ENCODE measurements at places on chromosomes 4 and X. TPM values are rescaled to one million over a fixed set of nuclear protein-coding genes. Genes with fewer than 3 reads are reported as not detected.

The FRG2 gene
- polyA plus RNA-seq: not detected

DNA sequence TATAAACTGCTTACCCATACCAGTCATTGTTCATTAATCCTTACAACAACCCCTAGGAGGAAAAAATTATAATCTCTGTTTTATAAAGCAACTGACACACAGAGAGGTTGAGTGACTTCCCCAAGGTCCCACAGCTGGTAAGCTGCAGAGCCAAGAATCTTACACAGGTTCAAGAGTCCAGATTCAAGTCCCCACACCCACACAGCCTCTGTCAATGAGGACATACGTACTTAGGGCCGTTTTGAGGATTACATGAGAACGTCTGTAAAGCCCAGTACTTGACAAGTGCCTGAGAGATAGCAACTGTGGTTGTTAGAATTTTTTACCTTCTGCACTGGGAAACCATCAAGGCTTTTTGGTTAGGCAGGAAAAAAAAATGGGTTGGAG, 556 bp upstream of the SLC25A43 start:
- peak; percentile 78 for DNase-seq

- no peak for DNase-seq
These were observed 76.6 kb downstream of the ARHGAP10 start for GRCh38 chr4:147808447-147808846.

- no peak for DNase-seq
These were observed 50.9 kb downstream of the COX18 start for GRCh38 chr4:73018595-73018994.

- no peak for DNase-seq
These were observed 1034.8 kb downstream of the DMD start for GRCh38 chrX:32176510-32176909.

GRCh38 chrX:132837126-132837525, 121.3 kb downstream of the HS6ST2 start:
- no peak for DNase-seq

DNA sequence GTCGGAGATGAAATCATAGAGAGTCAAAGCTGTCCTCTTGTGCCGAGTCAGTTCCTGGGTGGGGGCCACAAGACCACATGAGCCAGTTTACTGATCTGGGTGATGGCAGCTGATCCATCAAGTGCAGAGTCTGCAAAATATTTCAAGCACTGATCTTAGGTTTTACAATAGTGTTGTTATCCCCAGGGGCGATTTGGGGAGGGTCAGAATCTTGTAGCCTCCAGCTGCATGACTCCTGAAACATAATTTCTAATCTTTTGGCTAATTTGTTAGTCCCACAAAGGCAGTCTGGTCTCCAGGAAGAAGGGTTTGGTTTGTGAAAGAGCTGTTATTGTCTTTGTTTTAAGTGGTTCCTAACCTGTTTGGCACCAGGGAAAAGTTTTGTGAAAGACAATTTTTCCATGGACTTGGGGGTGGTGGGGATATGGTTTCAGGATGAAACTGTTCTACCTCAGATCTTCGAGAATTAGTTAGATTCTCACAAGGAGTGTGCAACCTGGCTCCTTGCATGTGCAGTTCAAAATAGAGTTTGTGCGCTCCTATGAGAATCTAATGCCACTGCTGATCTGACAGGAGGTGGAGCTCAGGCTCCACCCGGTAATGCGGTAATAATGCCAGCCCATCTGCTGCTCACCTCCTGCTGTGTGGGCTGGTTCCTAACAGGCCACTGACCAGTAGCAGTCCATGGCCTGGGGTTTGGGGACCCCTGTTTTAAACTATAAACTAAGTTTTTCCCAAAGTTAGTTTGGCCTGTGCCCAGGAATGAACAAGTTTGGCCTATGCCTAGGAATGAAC, 29.2 kb downstream of the METAP1 start:
- DNase-seq: peak; percentile 55

GRCh38 chrX:274904-275475, 6.2 kb upstream of the PLCXD1 start:
- peak; percentile 58 for DNase-seq

The TBX22 gene
- polyA plus RNA-seq: 0.09 TPM

- peak; percentile 69 for DNase-seq
These were observed 40.0 kb downstream of the TMEM144 start for GRCh38 chr4:158250321-158250720.

The CYSLTR1 gene
- polyA plus RNA-seq: not detected

DNA sequence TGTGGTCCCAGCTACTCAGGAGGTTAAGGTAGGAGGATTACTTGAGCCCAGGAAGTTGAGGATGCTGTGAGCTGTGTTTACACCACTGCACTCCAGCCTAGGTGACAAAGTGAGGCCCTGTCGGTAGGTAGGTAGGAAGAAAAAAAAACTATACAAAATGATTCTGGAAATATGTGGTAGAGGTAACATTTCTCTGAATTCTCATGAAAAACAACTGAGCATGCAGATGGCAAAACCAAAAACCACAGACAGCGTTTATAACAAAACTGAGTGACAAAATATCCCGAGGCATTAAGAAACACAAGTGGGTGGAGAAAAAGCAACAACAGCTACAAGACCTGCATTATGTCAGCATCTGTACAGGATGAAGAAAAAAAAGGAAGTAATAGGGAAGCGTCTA, 211.7 kb downstream of the DLG3 start:
- no peak for DNase-seq

DNA sequence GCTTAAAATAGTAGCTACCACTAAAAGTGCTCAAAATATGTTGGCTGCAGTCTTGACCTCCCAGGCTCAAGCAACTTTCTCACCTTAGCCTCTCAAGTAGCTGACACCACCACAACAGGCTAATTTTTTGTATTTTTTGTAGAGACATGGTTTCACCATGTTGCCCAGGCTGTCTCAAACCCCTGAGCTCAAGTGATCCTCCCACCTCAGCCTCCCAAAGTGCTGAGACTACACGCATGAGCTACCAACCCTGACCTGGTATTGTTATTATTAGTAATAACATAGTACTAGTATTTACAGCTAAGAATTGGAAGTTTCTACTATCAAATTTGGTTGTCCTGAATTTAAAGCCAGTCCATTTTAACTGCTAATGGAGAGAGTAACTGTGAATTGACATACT, 18.0 kb downstream of the STAP1 start:
- no peak for DNase-seq

DNA sequence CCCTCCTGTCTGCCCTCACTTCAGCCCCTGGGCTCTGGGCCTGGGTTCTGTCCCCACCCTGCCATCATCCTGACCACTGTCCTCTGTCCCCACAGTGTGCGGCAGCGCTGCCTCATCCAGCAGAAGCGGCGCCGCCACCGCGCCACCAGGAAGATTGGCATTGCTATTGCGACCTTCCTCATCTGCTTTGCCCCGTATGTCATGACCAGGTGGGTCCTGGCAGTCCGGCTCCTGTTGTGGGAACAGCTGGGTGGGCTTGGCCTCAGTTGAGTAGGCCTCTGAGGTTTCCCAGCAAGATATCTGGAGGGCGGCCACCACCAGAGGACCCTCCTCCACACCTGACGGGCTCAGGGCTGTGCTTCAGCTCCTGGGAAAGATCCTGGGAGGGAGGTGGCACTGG, 2.2 kb downstream of the GPR78 start:
- DNase-seq: no peak

The TMPRSS11D gene
- polyA plus RNA-seq: not detected

DNA sequence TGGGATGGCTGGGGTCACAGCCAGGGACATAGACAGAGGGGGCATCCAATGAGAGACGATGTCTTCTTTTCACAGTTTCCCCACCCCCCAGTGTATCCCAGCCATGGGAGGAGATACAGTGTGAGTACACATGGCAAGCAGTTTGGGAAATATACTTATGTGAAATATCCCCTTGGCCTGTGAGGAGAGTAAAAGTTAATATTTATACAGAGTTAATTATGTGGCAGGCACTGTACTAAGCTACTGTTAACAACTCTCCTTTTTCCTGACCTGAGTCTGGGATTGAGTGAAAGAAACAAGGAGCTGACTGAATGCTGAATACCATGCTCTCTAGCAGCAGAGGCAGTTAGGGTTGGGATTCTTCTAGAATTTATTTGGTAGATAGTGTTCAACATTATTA, 35.3 kb downstream of the HCCS start:
- DNase-seq: no peak

- DNase-seq: no peak
These were observed 43.3 kb upstream of the PPM1K start for GRCh38 chr4:88327665-88328064.

The SMIM10 gene
- not detected for polyA plus RNA-seq

- no peak for DNase-seq
These were observed 38.7 kb downstream of the NLGN3 start for GRCh38 chrX:71183341-71183740.

DNA sequence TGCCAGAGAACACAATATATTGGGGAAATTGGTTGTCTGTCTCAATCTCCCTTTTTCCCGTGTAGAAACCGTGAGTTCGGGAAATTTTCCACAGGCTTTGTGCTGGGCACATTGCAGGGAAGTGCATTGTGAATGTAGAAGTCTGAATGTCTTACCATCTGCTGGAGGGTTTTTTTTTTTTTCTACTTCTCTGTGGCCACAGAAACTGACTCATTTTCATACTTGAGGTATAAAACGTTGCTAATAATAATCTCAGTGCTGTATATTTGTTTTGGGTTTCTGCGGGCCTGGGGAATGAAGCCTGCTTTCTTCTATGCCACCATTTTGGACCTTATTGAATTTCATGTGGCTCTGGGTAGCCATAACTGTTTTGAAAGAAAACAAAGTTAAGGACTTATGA, 1001.2 kb downstream of the STIM2 start:
- DNase-seq: no peak

Measured in small intestine (tissue), 16 donors.